ENCODE measurements at places on chromosomes 4 and X.

GRCh38 chr4:122712782-122713181 is 19.7 kb upstream of the BBS12 start:
- DNase-seq: no peak

DNA sequence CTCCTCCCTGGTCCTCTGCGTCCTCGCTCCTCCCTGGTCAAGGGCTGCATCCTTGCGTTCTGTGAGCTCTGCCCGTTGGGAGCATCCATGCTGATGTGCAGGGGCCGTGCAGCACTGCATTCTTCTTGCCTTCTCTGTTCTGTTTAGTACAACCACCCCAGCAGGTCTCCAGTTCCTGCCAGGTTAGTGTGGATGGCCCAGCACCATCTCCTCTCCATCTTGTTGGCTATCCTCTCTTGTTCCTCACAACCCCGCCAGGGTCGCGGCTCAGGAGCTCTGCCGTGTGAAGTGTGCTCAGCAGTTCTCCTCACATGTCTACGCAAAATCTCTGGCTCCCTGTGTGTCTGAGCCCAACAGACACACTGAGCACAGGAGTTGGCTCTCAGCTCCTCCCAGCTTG is 10.4 kb upstream of the MAEA start:
- DNase-seq: no peak

GRCh38 chrX:152865232-152865920 is 32.5 kb upstream of the ZNF185 start:
- no peak for DNase-seq

DNA sequence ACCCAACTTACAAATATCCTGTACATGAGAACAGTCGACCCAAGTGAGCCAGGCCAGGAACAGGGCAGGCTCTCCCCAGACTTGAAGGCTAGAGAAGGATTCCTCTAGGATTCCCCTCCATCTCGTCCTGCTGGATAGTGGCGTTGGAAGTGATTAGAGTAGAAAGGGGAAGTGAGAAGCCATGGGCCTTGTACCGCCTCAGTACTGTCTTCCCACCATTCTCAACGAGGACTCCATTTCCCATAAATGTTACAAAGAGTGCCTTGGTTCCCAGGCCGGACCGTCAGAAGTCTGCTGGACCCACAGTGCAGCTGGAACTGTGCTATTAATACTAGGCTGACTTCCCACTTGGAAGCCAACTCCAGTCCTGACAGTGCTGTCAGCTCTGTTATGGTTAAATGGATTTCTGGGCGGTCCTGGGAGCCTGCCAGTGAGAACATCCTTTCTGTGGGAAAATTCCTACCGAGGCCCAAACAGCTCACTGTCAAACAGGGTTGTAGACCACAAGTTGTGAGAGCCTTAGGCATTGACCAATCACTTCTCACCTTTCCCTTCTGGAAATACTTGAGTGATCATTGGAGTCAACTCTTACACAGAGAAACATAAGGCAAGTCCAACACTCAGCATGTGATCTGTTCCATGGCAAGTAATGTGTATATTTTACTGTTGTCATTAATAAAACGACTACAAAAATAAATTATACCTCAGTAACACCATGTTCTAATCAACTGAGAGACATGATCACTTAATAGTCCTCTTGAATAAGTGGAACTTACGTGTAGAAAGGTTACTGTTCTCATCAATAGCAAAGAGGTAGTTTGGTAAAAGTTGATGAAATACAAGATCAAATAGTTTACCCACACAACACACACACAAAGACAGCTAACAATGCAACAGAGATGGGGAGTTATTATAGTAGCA is 58.4 kb downstream of the AMELX start:
- DNase-seq: no peak

DNA sequence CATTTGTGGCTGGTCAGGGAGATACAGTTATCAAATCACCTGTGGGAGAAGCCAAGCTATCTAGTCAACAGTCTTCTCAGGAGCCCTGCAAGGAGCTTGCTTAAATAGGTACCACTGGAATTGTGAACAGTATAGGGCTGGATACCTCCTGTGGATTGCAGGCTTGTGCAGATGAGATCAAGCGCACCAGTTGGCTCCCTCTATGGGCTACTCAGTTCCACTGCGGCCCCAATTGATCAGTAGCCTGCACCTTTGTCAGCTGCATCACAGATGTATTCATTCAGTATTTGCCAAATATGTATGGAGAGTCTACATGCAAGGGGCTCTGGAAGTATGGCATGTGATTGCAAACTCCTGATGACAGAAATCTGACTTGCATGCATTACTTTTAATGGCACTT is 28.6 kb downstream of the TEX13A start:
- DNase-seq: no peak

GRCh38 chrX:120664081-120664480 is 34.2 kb upstream of the C1GALT1C1 start:
- DNase-seq: no peak

DNA sequence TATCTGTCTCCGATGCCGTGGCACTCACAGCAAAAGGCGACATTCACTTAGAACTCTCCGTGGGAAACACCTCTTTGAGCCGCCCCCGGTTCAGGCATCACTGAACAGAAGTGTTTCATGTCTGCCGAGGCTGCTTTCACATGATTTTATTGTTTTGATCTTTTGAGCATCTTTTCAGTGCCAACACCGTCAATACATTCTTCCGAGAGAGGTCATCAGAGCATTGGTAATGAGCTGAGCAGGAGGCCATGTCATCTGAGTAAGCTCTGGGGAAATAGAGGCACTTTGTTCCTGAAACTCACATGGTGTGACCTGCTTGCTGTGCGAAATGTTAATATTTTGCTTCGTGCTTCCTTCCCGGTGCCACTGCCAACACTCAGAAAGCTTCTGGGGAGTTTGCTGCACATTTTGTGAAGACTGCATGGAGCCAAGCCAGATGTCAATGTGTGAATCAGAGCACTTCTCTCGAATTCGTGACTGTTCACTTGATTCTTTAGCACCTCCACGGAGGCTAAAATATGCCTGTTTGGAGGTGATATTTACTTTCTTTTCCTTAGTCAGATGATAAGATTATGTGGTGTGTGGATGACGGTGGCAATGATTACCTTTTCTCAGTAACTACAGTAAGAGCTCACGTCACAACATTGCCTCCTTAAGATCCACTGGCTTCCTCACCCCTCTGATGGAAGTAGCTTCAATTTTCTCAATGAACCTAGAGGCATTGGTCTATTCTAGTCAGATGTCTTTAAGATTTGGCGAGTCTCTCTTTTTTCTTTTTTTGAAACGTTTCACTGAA is 222.3 kb upstream of the HS3ST1 start:
- DNase-seq: no peak

- no peak for DNase-seq
Measured at GRCh38 chr4:33886356-33886755, 2358.0 kb downstream of the ARAP2 start.

DNA sequence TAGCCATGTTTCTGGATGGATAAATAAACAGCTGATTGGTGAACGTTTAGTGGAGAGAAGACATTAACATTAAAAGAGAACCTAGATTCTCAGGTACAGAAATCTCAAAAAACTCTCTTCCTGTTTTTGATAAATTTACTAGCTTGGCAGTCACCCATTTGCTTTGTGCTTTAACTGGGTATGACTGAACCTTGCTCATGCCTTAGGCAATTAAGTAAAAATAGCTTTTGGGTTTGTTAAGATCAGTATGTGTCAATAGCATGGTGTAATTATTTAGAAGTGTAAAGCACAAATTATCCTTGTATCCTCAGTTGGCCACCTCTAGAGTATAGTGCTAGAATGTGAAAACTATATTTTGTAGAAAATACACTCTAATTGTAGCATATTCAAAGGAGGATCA is 200.0 kb downstream of the CFAP299 start:
- DNase-seq: no peak

GRCh38 chr4:112726041-112726440 is 89.1 kb downstream of the LARP7 start:
- DNase-seq: no peak

DNA sequence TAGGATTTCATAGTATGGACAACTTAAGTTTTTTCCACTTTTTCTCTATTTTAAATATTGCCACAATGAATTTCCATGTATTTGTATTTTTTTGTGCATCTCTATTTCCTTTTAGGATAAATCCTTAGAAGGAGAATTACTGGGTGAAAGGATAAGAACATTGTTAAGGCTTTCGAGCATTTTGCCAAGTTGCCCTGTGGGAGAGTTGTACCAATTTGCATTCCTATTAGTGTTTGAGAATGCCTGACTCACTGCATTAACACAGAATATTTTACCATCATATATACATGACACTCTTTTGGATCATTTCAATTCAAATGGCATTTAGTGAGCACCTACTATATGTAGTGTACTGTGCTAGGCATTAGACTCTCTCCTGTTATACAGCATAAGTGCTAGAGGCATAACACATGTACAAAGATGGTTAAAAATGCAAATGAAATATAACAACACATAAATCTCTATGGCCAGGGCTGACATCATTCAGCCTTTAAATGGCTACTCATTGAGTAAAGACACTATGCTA is 57.0 kb downstream of the PLAC1 start:
- no peak for DNase-seq

DNA sequence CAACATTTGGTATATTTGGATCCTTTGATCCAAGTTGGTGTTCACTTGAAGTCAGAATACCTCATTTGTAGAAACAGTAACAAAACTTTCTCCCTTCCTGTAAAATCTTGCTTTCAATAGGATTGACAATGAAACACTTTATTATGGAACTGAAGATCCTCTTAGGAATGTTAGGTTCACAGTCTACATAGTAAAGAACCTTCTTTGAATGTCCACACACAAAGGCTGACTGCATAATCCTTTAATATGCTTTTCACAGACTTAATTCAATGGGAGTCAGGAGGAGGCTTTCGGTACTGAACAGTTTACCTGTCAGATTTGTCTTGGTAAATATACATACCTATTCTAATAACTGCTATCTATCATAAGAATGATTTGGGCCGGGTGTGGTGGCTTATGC is 188.5 kb downstream of the SPRY1 start:
- DNase-seq: no peak

DNA sequence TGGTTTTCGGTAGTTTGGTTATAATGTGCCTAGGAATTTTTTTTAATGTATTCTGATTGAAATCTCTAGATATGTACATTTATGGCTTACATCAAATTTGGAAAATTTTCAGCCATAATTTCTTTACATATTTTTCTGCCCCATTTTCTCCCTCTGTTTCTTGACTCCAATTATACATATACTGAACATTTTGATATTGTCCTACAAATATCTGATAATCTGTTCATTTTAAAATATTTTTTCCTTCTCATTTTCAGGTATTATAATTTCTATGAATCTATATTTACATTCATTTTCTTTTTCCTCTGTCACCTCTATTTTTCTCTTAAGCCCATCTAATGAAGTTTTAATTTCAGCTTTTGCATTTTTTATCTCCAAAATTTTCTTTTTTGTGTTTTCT is 82.7 kb upstream of the TMLHE start:
- DNase-seq: no peak

- no peak for DNase-seq
Measured at GRCh38 chr4:92629302-92629701, 325.5 kb downstream of the GRID2 start.

DNA sequence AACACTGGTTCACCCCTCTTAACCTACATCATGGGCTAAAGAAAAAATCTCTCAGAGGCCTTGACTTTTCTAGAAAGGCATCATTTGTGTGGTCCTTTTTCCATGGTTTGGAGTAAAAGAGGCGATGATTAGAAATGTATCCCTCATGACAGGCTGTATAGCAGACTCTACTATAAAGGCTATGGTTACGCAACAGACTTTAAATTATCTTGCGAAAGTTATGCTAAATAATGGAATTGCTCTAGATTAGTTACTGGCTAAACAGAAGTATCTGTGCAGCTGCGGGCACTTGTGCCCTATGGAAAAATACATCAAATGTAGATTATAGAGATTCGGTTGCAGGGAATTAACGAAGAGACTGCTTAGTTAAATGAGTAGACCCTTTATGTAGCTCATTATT is 101.6 kb downstream of the TMEM47 start:
- no peak for DNase-seq

Measured in stimulated activated CD8-positive, alpha-beta memory T cell treated with anti-CD3 and anti-CD28 coated beads, Interleukin-4, amount 100 ng/mL, for 1 hour (primary cell).